AML-193 (cell line): ENCODE measurements at places on chromosomes 5 and 9.
A peak's percentile ranks its signal among the peaks of the same experiment; 100 is the strongest.

- no peak for DNase-seq
Observed at GRCh38 chr5:159658266-159658925, 257.9 kb upstream of the ADRA1B start.

- DNase-seq: no peak
Observed at GRCh38 chr5:4159681-4160080, 564.0 kb downstream of the IRX1 start.

- no peak for DNase-seq
Observed at GRCh38 chr9:106310782-106311181, 552.2 kb upstream of the ZNF462 start.

DNA sequence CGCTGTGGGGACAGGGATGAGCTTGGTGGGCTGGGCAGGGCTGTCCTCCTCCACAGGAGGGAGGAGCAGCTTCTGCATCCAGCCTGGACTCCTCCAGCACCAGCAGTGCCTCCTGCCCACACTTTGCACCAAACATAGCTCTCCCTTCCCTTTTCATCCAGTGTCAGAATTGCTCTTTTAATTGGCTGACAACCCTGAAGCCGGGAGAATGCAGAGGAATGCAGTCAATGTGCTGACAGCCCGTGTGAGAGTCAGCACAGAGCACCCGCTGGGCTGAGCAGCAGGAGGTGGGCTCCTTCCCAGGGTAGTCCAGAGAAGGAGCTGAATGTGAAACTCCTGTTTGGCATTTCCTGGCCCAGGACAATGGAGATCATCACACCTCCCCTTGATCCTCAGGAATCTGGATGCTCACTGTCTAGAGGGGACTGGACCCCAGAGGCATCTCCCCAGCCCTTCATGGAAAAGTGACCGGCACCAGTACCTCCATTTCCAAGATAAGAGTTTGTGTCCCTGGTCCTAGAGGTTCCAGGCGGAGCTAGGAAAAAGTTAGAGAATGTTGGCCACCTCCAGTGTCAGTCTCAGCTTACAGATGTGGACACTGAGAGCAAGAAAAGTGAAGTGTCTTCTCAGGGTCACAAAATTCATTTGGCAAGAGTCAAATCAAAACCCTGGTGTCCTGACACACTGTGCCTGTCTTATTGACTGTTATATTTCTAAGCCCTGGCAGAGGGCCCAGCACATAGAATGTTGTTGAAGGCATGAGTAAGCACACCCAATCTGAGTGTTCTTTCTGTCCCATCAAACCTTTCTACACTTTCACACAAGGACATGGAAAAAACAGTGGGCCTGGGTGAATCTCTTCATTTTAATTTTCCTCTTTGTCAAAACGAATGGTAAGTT lies 202.1 kb downstream of the SNX18 start:
- DNase-seq: no peak

GRCh38 chr9:119974026-119974425 lies 604.8 kb upstream of the BRINP1 start:
- DNase-seq: no peak

- peak; percentile 66 for DNase-seq
Observed at GRCh38 chr5:75681125-75681830, 36.0 kb downstream of the POC5 start.

- DNase-seq: no peak
Observed at GRCh38 chr5:144566747-144567420, 396.2 kb downstream of the KCTD16 start.

DNA sequence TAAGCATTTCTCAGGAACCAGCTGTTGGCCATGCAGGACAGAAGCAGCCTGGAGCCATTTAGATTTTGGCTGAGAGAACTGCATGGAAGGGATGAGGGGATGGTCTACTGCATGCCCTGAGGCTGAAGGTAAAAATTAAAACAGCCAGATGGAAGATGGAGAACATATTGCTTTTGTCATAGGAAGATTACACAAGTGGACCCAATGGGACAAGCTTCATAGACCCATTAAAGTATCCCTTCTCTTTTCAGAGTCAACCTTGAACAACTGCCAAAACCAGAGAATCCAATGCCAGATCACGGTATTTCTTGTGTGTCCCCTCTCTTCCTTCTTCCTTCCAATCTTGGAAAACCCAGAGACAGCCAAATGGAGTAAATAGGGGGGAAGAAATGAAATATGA lies 253.4 kb downstream of the NR2F1-AS1 start:
- DNase-seq: no peak

DNA sequence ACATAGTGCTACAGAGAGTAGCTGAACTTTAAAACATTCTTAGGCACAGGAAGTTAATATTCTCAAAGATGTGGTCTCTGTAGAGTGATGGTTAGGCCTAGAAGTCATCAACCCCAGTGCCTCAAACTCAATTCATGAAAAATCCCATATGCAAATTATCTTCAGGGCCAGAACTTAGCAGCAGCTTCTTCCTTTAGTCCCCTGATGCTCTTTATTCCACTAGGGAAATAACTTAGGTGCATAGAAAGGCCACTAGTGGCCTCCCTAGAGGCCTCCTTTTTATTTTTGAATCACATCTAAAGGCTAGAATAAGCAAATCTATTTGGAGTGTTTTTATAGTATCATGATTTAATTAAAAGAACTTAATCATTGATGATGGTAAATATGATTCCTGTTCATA lies 88.3 kb downstream of the GIN1 start:
- DNase-seq: no peak

DNA sequence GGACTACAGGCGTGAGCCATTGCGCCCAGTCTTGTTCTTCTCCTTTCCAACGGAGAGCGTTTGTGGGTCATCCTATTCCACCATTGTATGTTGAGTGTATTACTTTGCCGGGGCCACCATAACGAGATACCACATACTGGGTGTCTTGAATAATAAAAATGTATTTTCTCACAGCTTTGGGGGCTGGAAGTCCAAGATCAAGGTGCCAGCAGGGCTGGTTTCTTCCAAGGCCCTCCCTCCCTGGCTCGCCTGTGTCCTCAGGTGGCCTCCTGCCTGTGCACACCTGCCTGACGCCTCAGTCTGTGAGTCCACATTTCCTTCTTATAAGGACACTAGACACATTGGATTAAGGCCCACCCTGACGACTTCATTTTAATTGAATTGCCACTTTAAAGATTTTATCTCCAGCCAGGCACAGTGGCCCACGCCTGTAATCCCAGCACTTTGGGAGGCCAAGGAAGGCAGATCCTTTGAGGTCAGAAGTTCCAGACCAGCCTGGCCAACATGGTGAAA lies 175.1 kb downstream of the C9orf50 start:
- no peak for DNase-seq

DNA sequence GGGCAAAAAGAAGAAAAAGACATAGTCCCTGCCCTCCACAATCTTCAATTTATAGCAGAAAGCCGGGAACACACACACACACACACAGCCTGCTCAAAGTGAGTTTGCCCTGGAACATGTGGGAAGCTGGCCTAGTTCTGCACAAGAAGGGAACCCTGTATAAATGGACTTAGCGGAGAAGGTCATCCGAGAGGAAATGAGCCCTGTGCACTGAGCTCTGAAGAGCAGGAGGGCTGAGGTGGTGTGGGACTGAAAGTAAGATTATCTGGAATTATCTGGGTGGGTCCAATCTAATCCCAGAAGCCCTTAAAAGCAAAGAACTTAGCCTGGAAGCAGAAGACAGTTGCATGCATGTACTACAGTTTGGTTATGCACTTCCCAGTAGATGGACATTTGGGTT lies 90.0 kb upstream of the CTSV start:
- DNase-seq: no peak

- no peak for DNase-seq
Observed at GRCh38 chr5:173671121-173671949, 54.9 kb upstream of the BOD1 start.

DNA sequence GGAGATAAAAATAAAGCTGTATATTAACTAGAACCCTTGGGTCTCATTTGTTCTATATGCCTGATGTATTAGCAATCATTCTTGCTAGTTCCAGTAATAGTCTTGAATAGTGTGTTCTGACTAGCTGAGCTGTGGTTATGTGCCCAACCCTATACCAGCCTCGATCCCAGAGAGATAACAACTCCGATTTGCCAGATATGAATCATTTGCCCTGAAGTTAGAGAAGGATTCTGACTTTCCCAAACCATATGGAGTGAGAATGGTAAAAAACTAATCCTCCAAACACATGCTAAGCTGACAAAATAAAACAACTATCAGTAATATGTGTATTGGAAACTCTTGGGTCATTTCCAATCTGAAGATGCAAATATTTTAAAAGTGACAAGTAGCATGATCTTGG lies 64.8 kb downstream of the ALDH1A1 start:
- no peak for DNase-seq

- DNase-seq: no peak
Observed at GRCh38 chr5:143205883-143206195, 197.6 kb downstream of the NR3C1 start.

DNA sequence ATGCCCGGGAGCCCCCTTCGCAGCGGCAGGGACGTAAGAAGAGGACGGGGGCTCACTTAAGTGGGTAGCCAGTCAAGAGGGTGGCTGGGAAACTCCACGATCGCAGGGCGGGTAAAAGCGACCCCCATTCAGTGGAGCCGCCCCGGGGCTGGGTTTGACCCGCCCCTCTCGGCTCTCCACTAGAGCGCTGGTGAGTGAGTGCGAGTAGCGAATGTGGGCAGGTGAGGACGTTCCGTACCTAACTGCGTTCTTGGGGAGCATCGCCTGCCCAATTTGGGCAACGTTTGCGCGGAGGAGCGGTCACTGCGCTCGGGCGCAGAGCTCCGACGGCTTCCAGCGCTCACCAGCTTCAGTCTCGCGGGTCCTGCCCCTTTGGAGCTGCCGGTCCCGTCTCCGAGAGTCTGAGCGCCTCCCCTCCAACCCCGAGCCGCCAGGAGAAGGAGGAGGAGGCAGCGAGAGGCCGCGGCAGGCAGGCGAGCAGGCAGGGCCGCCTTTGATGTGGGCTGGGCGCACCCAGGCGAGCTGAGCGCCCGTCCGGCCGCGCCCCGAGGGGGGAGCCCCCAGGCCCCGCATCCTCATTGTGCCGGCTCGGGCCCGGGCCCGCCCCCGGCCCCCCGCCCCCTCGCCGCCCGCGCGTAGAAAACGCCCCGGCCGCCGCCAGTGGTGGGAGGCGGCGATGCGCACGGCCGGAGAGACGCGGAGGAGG lies at the start of gene FGF18:
Gene FGF18 (plus strand): TSS at position 666 of the 706 bp plus-strand sequence. CDS start 553 bp downstream, outside the sequence.
- DNase-seq: no peak

DNA sequence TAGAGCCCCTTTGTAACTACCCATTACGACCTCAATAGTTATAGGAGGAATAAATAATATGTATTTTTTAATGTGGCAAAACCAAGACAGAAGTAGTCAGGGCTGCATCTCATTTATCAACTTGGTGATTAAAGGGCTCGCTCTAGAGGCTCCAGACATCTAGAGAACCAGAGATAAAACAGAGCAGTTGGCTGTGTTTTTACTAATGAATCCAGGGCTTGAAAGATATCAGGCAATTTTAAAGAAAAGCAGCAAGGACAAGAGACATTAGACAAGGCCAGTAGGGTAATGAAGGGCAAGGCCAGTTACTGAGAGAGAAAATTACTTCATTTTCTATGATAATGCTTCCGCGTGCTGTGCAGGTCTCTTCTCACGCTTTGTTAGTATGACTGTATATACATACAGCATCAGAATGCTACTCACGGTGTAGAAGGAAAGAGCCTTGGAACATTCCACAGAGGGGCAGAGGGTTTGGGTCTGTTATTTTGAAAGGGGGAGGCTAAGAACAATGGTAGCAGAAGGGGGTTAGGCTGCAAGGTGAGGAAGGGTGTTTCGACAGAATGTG lies 110.4 kb downstream of the SEMA6A start:
- DNase-seq: no peak

GRCh38 chr9:98129451-98129881 lies 10.4 kb upstream of the TRIM14 start:
- peak; percentile 83 for DNase-seq

DNA sequence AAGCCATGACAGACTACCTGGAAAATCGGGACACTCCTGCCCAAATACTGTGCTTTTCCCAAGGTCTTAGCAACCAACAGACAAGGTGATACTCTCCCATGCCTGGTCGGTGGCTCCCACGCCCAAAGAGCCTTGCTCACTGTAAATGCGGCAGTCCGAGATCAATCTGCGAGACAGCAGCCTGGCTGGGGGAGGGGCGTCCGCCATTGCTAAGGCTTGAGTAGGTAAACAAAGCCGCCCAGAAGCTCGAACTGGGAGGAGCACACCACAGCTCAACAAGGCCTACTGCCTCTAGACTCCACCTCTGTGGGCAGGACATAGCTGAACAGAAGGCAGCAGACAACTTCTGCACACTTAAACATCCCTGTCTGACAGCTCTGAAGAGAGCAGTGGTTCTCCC lies 272.1 kb upstream of the CCNG1 start:
- DNase-seq: no peak

GRCh38 chr5:163106098-163106497 lies 331.3 kb upstream of the CCNG1 start:
- no peak for DNase-seq

DNA sequence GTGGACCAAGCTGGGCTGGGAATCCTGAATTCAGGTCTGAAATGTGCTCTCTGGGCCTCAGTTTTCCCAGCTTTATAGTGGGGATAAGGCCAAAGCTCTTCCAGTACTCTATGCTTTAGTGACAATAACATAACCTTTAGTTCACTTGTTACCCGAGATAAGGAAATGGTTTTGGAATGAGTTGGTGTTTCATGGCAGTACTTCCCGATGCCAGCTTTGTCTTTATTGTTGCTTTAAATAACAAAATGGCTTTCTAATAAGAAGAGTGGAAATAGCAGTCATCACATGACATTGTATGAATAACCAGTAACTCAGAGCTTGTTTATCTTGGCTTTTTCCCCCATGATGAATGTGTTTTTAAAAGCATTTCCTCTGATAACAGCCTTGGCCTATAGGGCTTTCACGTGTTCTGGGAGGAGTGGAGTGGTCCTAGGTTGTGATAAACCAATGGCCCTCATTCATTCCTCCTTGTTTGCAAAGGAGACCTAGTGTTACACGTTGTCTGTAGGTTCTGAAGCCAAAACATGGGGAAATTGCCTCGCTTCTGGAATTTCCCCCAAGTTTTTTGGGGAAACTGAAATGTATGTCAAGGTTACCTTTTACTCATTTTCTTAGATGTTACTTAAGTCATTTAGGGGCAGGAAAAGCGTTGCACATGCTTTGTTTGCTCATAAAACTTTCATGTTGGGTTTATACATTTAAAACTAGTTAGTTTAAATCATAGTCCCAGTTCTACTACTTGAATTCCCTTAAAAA lies 53.7 kb downstream of the ZNF618 start:
- DNase-seq: no peak

DNA sequence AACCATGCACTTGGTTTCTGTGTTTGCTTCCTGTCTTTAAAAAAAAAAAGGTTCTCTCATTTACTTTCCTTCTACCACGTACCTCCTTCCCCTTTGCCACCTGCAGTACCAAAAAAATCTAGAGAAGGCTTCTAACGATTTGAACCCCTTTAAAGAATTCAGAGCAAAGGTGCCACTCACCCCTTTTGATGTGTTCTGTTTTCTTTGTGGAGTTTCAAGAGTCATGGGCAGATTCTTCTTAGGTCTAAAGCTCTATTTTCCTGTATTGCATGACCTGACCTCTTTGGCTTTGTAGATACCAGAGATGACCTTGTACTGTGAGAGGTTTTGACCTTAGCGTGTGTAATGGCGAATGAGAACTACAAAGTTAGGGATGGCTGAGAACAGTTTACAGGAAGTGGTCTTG lies 29.0 kb downstream of the TXNDC8 start:
- no peak for DNase-seq

GRCh38 chr9:9892217-9892616 lies 720.6 kb downstream of the PTPRD start:
- DNase-seq: no peak
